Psoas muscle (tissue), 8 donors: ENCODE measurements at places on chromosomes 3 and 15.

GRCh38 chr3:122014741-122015140 lies 7.3 kb downstream of the ILDR1 start:
- DNase-seq: no peak

GRCh38 chr3:172142051-172142863 lies 102.9 kb downstream of the FNDC3B start:
- DNase-seq: no peak

DNA sequence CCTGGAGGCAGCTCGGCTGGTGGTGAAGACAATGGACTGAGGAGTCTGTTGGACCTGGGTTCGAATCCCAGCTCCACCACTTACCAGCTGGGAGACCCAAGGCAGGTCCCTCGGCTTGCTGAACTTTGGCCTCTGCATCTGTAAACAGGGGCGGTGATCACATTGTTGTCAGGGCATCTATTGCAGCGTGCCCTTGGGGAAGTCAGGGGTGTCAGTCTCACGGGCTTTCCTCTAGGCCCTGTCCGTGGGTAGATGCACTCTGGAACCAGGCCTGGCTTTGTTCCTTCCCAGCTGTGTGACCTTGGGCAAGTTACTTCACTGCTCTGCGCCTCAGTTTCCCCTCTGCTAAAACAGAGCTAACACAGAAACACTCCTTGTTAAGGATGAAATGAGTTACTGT lies 68.8 kb upstream of the SLC6A6 start:
- no peak for DNase-seq

GRCh38 chr3:116165135-116165534 lies 280.2 kb downstream of the LSAMP start:
- DNase-seq: no peak

DNA sequence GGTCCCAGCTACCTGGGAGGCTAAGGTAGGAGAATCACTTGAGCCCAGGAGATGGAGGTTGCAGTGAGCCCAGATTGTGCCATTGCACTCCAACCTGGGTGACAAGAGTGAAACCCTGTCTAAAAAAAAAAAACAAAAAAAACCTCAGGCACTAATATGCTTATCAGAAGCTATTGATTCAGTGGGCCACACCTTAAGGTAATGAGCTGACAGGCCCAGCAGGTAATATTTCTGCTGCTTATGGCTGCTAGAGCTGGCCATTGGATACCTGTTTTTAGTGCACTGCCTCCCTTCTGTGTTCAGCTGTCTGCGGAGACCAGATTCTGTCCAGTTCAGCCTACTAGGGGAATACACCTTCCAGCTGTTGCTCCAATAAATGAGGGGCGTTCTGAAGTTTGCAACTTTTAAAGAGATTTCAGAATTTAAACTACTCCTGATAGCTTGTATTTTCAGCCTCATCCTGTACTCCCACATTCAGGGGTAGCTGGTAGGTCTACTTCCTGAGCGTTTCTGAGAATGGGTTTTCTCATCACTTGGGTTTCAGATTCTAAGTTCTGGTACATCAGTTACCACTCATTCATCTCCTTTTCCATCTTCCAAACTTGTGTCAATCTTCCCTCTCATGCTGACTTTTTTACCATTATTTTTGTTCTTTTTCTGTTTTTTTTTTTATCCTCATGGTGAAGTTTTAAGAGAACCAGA lies 69.0 kb downstream of the ATP11B start:
- DNase-seq: no peak

DNA sequence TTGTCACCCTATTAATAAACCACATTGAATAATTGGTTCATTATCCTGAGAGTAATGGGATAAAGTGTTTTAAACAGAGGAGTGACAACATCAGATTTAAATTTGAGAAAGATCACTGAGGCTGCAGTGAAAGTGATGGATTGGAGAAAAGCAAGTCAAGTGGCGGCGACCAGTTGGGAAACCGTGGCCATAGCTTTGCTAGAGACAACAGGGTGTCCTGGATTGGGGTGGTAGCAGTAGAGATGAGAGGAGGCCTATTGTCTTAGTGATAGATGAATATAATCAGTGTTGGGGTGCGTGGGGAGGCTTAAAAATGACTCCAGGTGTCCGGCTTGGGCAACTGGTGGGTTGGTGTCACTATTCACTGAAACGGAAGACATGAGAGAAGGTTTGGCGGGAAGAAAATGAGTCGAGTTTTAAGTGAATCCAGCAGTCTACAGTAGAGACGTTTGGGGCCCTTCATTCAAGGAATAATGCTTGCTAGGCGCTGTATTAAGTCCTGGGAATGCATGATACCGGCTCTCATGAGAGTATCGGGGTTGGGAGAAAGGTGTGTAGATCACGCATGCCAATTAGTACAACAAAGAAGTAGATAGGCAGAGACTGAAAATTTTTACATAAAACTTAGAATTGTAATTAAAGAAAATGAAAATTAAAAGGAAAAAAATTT lies 819 bp downstream of the NEK4 start:
- DNase-seq: no peak

- peak; percentile 82 for DNase-seq
Observed at GRCh38 chr3:184016811-184017671, 643 bp downstream of the ABCC5 start.

- DNase-seq: no peak
Observed at GRCh38 chr15:101024073-101024695, 105.0 kb downstream of the LRRK1 start.

- no peak for DNase-seq
Observed at GRCh38 chr3:52986049-52986448, 59.8 kb downstream of the SFMBT1 start.

DNA sequence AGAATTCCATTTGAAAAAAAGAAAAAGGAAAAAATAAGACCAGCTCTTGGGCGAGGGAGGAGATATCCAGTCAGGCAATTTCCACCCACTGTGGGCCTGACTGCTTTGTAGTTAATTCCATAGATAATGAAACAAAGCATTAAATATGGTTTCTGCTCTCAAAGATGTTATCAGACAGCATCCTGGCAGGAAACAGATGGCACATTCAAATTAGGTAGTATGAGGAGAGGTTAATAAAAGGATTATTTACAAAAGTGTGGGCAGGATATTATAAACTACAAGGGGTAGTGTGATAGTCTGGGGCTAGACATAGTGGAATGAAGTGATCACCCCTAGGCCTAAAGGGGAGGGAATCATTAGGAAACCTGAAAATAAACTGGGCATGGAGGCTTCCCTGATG lies 193.2 kb downstream of the CLSTN2 start:
- DNase-seq: no peak

DNA sequence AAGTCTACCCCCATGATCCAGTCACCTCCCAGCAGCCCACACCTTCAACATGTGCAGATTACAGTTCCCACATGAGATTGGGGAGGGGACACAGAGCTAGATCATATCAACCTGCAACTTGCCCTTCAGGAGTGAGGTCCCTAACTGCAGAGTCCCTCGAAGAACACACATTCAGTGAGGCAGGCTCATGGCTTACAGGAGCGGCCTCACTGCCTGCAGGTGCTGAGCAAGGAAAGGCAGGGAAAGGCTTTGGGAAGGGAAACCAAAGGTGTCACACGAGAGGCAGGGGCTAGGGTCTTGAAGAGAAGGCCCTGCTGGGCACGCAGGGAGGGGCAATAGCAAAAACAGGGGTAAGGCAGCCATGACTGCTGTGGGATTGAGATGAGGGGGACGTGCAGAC lies 182.4 kb upstream of the CHRNA7 start:
- no peak for DNase-seq

DNA sequence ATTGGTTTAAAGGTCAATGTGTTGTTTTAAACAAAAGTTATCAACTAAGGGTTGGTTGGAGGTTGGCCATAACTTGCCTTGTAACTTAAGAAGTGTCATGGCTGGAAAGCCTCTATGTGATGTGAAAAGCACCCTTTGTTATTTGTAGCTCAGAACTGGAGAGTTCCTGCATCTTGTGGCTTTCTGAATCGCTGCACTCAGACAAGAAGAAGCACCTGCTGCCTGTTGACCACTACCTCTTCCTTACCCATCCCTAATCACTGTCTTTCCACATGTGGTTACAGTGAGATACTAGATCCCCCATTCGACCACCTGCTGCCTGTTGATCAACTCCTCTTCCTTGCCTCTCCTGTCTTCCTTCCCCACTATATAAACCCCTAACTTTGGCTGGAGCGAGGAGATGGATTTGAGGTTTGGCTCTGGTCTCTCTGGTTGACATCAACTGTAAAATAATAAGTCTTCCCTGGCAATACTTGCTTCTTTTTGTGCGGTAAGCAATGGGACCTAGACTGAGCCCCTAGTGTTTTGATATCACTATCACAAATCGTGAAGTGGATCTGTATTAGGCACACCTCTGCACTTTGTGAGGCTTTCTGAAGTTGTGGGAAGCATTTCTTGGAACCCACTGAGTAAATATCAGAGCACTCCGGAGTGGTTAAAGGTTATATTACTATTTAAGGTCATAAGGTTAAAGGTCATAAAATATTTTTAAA lies 13.8 kb downstream of the RPL39L start:
- DNase-seq: no peak

DNA sequence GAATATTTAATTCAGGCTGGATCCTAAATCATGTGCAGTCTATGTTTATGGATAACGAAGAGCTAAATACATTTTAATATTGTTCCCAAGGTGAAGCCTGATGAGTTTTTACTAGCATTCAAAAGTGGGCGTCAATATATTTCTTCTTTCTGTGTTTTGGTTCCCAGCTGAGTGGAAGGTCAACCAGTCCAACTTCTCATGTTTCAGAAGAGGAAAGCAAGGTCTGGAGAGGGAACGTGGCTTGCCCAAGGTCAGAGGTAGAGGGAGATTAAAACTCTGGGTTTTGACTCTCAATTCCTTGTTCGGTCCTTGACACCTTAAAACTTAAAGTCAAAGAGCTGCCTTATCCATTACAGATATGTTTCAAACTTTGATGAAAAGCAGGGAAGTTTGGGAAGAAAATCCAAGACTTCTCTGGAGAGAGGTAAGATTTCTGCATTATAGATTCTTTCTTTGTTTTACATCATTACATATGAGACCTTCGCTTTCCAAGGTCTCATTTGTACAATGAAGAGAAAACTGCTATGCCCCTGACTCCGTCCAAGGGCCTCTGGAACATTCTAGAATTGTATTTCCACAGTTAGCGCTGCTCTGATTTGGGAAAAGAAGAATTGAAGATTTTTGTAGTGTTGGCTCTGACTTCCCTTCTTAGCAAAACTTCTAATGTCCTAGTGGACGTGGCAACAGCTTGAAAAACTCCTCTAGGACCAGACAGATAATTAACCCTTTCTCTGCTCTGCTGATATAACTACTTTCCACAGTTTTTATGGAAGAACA lies 57.7 kb upstream of the HES1 start:
- no peak for DNase-seq

DNA sequence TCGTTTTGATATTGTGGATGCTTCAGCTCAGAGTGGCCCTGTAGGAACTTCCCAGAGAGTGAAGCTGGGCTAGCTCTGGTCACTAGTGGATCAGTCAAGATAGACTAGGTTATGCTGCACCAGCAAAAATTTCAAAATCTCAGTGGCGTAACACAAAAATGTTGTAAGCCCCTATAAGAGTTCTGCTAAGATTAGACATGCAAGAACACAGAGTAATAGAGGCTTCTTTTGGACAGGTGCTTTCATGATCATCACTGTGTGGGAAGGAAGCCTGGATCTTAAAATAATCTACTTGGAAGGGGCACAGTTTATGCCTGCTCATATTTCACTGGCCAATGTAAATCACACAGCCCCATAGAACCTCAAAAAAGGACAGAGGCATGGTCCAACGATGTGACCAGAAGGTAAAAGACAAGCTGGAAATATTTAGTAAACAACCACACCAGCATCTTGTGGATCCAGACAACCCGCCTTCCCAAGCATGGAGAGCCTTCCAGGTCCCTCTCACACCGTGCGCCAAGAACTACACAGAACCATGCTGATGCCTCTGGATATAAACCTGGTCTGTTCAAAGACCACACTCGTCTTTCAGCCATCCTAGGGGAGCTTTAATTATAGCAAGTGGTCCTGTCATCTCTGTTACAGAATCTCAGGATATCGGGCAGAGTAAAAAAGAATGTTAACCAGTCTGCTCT lies 554.3 kb downstream of the EPHB1 start:
- DNase-seq: no peak

DNA sequence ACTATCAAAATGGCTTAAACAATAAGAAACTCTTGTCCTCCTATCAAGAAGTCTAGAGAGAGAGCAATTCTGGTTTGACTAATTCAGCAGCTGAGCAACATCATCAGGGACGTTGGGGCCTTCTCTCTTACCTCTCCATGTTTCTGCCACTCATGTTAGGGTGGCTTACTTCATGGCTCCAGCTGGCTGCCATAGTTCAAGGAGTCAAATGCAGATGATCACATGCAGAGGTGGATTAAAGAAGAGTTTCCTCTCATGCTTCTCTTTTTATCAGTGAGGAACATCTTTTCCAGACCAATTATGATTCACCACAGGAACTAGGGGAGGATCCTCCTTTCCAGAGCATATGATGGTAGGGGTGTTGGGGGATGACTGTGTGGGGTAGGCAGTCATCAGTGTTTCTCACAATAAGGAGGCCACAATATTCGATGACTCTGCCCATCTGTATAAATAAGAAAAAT lies 45.5 kb downstream of the NEK11 start:
- DNase-seq: no peak

- no peak for DNase-seq
Observed at GRCh38 chr3:86257955-86258641, 732.9 kb downstream of the VGLL3 start.

GRCh38 chr3:154952553-154952952 lies 127.6 kb upstream of the MME start:
- no peak for DNase-seq

DNA sequence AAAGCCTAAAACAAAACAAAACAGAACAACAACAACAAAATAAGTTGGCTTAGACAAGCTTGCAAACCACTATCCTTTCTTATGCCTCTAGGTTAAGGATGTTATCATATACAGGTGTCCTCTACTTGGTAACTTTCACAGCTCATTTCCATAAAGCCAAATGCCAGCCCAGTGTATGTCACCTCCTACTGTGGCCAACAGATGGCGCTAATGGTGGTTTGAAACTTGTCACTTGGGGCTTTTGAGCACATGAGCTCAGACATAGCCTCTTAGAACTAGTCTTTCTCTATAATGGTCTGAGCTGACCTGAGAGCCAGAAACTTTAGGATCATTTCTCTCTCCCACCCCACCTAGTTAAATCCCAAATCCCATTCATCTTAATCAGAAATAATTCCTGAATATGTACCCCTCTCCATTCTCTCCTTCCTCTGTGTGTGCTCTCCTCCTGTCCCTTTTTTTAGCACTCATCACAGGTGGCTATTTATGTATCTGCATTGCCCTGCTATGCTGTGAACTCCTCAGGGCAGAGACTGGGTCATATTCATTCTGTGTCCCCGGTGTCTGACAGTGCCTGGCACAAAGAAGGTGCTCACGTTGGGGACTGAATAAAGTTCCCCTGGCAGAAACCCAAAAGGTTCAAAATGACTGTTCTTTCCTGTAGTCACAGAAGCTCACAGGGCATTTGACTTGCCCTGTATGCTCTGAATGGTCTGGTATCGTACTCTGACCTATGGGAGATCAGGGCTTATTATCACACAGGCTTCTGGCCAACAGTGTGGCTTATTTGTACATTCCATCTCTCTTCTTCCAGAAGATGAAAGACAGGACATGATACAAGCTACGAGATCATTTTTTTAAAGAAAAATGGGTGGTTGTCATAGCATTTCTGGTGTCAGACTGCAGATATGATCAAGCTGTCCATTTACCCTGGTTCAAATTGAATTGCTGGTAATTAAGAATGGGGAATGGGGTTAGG lies 319.3 kb upstream of the AZI2 start:
- peak; percentile 62 for DNase-seq
